ENCODE measurements at places on chromosomes 6 and 20.

DNA sequence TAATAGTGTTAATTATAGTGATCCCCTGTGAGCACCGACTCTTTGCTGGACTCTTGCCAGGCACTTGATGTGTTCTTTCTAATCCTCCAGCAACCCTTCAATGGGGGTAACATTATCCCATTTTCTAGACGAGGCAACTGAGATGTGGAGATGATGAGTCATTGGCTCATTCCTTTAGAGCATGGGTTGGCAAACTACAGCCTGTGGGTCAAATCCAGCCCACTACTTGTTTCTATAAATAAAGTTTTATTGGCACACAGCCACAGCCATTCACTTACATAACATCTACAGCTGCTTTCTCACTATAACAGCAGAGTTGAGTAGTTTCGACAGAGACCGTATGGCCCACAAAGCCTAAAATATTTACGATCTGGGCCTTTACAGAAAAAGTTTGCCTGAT lies 249.5 kb upstream of the KCNG1 start:
- DNase-seq: no peak

- DNase-seq: no peak
Measured at GRCh38 chr6:170421921-170422320, 115.4 kb downstream of the FAM120B start.

GRCh38 chr20:22058746-22059145 lies 353.3 kb downstream of the PAX1 start:
- no peak for DNase-seq

GRCh38 chr6:124961777-124962638 lies at the start of gene RNF217:
TSS of gene RNF217 (plus strand) at chr6:124962437. CDS start at chr6:124962545, 108 bp downstream.
- peak; percentile 39 for DNase-seq

DNA sequence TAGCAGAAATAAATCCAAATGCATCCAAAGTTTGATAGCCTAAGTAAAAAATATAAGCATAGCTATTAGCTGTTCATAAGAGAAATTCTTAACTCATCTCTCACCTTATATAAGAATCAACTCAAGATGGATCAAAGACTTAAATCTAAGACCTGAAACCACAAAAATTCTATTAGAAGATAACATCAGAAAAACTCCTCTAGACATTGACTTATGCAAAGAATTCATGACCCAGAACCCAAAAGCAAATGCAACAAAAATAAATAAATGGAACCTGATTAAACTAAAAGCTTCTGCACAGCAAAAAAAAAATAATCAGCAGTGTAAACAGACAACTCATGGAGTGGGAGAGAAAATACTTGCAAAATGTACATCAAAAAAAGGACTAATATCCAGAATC lies 184.3 kb downstream of the TFAP2A start:
- DNase-seq: no peak

DNA sequence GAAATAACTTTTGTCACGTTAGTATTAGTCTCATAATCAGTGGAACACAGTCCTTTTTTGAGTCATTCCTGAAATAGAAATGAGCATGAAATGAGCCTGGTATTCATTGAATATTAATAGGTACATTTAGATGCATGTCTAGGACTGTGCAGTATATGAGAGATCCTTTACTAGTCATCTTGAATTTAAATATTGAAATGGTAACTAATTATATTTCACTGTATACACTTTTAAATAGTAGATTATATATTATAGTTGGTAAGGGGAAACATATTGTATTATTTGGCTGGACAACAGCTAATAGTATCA lies 59.4 kb downstream of the RSPO3 start:
- no peak for DNase-seq

- no peak for DNase-seq
Measured at GRCh38 chr6:6590530-6590929, 2.0 kb downstream of the LY86 start.

DNA sequence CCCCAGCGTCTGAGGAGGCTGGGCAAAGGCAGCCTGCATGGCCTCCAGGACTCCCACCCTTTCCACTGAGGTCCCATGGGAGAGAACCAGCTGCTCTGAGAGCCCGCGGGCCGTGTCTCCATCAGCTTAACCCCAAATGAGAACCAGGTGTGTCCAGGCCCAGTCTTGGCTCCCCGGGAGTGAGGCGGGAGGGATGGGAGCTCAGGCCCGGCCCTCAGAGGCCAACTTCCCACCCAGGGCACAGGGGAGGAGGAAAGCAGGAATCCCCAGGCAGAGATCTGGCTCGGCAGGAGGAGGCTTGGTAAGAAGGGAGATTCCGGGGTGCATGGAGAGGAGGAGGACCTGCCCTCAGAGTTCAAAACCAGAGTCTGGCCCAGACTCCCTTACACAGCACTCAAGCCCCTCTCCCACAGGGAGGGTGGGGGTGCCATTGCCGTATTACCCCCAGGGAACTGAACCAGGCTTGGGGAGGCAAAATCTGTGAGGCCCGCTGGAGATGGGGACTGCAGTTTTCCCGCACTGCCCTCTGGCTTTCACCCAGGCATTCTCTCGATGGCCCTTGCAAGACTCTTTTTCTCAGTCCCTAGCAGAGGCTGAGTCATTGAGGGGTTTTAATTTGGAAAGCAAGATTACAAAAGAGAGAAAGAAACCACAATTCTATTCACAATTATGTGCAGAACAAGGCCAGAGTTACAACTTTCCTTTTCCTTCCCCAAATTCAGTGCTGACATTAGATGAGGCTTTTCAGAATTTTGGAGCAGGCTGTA lies 17.1 kb downstream of the FOXF2 start:
- DNase-seq: no peak

DNA sequence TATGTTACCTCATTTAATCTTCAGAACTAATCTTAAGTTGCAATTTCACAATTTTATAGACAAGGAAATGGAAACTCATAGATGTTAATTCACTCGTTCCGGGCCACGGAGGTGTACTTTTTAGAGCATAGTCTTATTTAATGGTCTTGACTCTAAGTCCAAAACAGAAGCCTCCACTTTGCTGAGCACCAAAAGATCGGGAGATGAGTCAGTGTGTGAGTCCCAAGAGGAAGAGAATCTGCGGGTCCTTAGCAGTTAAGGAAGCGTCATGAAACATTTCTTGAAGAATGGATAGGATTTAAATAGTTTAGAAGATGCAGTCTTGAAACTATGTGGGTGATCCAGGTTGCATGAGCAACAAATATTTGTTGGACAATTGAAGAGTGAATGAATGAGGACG lies 231.8 kb upstream of the QKI start:
- no peak for DNase-seq

DNA sequence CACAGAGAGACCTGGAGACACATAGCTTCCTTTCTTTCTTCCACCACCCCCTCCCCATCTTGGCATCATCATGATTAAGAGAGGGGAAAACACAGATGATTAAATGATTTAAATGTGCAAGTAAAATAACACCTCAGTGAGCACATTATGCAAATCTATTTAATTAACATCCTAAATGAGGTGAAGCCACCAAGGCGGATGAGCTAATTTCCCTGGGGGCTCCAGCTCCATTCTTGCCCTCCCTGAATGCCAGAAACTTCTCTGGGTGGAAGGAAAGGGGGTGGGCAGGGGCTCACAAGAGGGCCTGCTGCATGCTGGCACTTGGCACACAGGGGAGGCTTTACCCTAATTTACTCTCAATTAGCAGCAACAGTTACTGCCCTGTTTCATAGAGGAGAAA lies 32.5 kb upstream of the TGM2 start:
- DNase-seq: no peak

- no peak for DNase-seq
Measured at GRCh38 chr6:137240168-137240567, 21.0 kb upstream of the IFNGR1 start.

- DNase-seq: no peak
Measured at GRCh38 chr6:40022867-40023266, 88.6 kb upstream of the MOCS1 start.

- DNase-seq: no peak
Measured at GRCh38 chr6:148817689-148818088, 70.9 kb downstream of the UST start.

DNA sequence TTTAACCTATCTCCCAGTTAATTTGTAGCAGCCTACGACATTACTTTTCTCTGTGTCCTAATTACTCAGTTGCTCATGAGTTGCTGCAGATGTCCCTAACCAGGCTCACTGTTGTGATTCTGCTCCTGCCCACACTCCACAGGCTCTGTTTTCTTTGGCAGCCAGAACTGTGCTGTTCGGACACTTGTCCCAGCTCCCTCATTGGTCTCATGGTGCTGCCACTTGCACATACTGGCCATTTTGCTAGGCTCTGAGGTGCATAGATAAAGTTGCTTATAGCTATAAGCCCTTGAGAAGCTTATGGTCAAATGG lies 55.0 kb downstream of the NOX3 start:
- no peak for DNase-seq

DNA sequence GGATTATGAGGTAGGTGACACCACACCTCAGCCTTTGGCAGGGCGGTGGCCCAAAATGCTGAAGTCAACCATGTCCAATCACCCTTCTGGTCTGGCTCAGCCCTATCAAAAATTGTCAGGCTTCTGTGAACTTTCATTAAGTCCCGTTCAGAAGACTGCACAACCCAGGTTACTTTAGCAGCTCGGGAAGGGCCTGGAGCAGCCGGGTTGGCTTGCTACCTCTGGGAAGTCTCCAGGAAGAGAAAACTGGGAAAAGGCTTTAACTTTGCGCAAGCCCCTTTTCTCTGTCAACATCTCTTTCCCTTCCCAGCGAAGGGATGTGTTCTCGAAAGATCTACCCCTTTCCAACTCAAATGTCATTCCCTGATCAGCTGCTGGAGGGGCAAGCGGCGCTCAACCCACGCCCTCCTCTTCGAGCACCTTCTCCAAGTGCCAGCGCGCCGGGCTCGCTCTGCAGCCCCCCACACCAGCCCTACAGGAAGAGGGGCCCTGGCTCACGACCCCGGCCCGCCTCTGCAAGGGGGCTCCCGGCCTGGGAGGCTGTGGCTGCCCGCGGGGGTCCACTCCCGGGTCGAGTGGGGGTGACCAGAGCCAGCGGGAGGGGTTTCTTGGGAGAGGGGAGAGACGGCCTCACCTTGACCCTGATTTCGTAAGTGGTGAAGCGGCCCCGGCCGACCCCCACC lies 573 bp downstream of the SNX3 start:
- peak; percentile 25 for DNase-seq

DNA sequence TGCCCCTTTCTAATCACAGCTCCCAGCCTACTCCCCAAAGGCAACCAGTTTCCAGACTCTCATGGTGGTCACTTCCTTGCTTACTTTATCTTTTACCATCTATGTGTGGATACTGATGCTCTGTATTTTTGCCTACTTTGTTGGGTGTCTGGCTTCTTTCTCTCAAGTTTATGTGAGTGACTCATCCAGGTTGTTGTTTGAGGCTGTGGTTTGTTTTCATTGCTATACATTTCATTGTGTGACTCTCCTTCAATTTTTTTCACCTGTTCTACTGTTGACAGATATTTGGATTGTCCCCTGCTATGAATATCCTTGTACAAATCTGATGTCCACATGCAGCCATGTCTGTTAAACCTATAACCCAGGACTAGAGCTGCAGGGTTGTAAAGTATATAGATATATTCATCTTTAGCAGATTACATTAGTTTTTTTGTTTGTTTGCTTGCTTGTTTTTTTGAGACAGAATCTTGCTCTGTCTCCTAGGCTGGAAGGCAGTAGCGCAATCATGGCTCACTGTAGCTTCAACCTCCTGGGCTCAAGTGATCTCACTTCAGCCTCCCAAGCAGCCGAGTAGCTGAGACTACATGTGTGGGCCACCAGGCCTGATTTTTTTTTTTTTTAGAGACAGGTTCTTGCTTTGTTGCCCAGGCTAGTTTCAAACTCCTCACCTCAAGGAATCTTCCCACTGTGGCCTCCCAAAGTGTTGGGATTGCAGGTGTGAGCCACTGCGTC lies 72.9 kb upstream of the EEF1E1 start:
- no peak for DNase-seq

- DNase-seq: peak; percentile 42
Measured at GRCh38 chr20:1896484-1897258, 1.5 kb downstream of the SIRPA start.

DNA sequence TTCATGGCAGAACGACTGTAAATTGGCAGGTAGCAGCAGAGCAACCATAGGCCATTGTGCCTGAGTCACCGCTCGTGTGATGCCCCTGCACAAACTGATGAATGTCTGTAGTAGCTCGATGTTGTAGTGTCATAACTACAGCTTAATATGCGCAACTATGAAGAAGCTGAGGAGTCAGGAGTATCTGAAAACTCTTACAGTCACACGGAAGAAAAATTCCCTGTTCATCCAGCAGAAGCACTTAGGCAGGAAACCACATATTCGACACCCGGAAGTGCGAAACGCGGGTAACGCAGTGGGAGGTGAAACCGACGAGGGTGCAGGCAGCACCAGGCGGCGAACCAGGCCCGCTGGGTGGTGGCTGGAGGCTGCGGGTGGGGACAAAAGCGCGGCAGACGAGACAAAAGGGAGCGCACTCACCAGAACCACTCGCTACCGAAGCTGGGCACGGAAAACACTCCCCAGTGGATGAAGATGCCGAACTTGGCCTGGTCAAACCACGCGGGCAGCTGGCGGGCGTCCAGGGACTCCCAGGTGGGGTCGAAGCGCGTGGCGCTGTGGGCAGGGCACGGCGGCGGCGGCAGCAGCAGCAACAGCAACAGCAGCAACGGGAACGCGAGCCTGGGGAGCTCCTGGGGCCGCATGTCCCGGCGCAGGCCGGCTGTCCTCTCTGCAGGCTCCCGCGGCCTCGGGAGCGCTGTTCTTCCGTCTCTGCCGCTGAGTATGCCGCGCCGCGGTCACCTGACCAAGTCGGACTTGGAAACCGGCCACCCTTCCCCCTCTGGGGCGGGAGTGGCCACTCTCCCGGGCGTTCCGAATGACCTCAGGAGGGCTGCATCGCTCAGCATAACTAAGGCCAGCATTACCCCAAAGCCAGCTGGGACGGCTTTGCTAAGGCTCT lies at the start of gene FUCA2:
Gene FUCA2 (minus strand): TSS at position 730 of the 901 bp plus-strand sequence. CDS start 86 bp downstream, at position 644.
- DNase-seq: peak; percentile 48

GRCh38 chr6:159617444-159617843 lies 75.6 kb downstream of the SOD2 start:
- no peak for DNase-seq

DNA sequence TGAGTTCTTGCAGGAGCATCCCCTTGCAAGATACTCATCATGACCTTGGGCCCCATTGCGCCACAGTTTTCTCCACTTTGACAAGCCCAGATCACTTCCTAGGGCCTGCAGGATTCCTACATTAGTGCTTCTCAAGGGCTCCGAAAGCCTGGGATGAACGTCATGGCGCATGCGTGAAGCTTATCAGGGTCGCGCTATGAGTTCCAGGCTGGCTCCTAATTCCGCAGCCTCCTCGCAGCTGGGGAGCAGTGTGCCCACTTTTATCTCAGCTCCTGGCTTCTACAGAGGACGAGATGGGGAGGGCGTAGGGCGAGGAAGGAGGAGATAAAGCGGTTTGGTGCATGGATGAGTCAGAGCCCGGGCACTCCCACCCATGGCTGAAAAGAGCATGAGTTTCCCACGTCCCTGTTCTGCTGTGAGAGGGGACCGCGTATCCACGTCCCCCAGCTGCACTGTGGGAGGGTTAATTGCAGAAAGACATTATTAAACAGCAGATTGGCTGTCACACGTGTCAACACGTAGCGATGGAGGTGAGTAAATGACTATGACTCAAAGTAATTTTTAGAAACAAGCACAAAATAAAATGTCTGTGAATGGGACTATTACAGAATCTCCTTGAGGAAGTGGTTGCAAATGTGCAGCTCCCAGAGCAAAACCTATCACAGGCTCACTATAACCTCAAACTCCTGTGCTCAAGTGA lies 72.9 kb upstream of the DSP start:
- DNase-seq: peak; percentile 68

- no peak for DNase-seq
Measured at GRCh38 chr20:47711046-47711752, 74.1 kb downstream of the SULF2 start.

GRCh38 chr6:145569140-145569539 lies 166.2 kb downstream of the EPM2A start:
- no peak for DNase-seq

- no peak for DNase-seq
Measured at GRCh38 chr20:3430376-3431069, 23.1 kb upstream of the DNAAF9 start.
